ENCODE measurements at places on chromosomes 3 and 15. TPM values are rescaled to one million over a fixed set of nuclear protein-coding genes. Genes with fewer than 3 reads are reported as not detected.

TATDN2 gene
- 60.2 TPM for total RNA-seq

COL8A1 gene
- 0.09 TPM for total RNA-seq

STRC gene
- 0.70 TPM for total RNA-seq

PLA2G4B gene
- total RNA-seq = 7.7 TPM
